ENCODE measurements at places on chromosomes 12 and 14. TPM values are rescaled to one million over a fixed set of nuclear protein-coding genes. Genes with fewer than 3 reads are reported as not detected.
A peak's percentile ranks its signal among the peaks of the same experiment; 100 is the strongest.

- ATAC-seq: no peak
Measured at GRCh38 chr14:24952851-24953666, 96.9 kb downstream of the STXBP6 start.

AKAP5 gene
- 0.16 TPM for total RNA-seq

RAN gene
- total RNA-seq: 693 TPM

DNA sequence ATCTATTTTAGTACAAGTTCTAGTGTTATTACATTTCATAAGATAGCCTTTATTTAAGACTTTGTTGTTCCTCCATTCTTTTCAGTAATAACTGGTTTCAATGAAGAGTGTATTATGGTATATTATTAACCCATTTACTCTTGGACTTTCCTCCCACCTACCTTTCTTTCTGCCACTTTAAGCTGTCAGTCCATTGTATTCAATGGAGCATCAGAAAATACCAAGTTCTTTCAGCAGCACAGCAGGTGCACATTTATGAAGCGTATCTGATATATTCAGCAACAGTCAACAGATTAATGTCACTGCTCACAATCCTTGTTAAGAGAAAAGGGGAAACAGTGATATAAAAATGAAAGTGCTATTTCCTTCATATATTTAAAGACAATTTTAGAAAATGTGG is 660.9 kb downstream of the C12orf50 start:
- ATAC-seq: no peak

DNA sequence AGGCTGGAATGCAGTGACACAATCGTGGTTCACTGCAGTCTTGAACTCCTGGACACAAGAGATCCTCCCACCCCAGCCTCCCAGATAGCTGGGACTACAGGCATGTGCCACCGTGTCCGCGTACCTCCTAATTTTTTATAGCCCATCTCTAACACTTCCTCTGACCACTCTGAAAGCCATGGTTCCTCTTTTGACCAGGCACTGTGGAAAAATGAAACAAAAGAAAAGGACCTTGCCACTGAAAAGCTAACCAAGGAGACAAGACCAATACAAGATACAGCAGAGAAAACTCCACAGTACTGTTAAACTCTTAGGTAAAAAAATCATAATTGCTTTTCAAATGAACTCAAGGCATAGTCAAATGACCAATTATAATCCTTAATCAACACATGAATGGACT is 233.3 kb downstream of the NEDD1 start:
- ATAC-seq: no peak

DNA sequence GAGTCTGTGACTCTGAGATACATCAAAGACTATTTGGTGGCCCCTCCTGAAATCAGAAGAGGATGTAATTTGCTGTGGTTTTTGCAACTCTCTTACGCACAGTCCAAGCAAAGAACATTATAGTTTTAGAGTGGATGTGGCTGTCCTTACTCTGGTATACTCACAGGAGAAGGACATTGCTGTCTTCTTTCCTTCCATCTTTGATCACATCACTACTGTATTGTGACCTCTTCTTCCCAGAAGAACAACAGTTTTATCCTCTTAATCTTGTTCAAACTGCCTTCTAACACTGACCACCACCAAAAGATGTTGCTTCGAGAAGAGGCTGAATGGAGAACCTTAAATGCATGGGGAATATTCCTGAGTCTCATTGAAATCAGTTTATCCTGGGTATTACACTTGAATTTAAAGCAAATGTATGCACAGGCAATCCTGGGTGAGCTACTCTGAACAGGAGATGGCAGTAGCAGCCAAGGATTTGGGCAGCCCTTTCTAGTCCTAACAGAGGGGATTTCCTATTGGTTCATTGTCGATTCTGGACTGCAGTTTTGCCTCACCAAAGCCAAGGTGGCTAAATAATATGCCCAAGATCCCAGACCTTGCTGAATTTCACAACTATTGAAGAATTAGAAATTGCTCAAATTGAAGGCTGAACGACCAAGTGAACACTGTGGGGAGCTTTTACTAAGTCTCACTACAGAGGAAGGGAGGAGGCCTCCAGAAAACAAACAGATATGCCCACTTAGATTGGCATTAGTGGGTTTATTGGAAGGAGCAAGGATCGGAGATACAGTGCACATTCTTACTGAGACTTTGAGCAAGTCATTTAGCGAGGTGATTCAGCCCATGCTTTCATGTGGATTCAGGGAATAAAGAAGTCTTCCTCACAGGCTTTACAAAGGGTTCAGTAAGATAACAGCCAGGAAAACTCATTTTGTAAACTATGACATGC is 282.8 kb downstream of the PAWR start:
- peak; percentile 89 for ATAC-seq

DNA sequence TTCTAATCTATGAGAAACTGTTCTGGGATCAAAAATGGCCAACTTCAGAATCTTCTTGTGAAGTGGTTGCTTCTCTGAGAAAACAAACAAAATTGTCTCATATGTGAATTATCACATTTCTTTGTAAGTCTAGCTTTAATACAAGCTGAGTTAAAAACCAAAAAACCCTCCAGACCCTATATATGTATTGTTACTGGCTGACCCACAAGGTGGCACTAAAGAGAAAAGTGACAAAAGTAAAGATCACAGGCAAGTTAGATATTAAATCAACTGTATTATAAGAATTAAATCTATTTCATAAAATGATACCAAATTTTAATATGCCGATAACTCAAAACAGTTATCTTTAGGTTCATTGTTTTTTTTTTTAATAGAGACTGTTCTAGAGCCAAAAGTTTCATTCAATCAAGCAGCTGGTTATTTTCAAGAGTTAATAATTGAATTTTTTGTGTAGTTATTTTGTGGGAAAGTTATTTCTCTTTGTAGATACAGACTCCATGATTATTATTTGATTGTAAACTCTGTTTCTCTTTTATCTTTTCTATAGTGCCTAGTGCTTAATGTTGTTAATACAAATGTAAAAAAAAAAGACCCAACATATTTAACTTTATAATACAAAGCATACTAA is 7.5 kb upstream of the TRHDE start:
- no peak for ATAC-seq

ZDHHC22 gene
- not detected for total RNA-seq

- peak; percentile 93 for ATAC-seq
Measured at GRCh38 chr12:115383668-115384067, 699.7 kb upstream of the TBX3 start.

DGKA gene
- 170 TPM for total RNA-seq

GLS2 gene
- 2.6 TPM for total RNA-seq

- peak; percentile 49 for ATAC-seq
Measured at GRCh38 chr12:131803961-131804521, 24.2 kb upstream of the MMP17 start.

GRCh38 chr12:23952071-23952470 is 2.6 kb upstream of the SOX5 start:
- ATAC-seq: no peak

- ATAC-seq: no peak
Measured at GRCh38 chr14:65986041-65986440, 500.1 kb upstream of the CCDC196 start.

- ATAC-seq: no peak
Measured at GRCh38 chr12:25256005-25256404, 5.3 kb upstream of the KRAS start.

- no peak for ATAC-seq
Measured at GRCh38 chr12:41496009-41496408, 307.9 kb downstream of the PDZRN4 start.

DNA sequence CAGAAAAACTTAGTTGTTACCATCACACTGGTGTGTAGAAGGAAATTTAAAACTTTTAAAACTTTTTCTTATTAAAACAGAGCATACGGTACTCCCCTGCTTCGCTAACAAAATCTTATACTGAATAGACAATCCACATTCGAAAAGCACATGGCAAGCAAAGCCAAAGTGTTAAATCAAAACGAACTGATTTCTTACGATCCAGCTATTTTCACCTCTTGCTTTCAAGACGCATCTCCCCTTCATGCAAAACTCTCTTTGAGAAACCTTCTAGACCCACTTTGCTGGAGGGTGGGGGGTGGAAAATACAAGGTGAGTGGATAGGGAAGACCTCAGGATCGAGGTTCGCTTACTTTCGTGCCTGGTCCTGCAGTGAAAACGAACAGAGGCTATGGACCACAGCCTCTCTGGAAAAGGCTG is 328 bp downstream of the INTS13 start:
- no peak for ATAC-seq

MFAP5 gene
- 3.3 TPM for total RNA-seq

- ATAC-seq: no peak
Measured at GRCh38 chr12:64915242-64915641, 90.8 kb downstream of the TBC1D30 start.

GRCh38 chr12:129067491-129067890 is 214.2 kb downstream of the GLT1D1 start:
- no peak for ATAC-seq

SLC22A17 gene
- 2.0 TPM for total RNA-seq

DNA sequence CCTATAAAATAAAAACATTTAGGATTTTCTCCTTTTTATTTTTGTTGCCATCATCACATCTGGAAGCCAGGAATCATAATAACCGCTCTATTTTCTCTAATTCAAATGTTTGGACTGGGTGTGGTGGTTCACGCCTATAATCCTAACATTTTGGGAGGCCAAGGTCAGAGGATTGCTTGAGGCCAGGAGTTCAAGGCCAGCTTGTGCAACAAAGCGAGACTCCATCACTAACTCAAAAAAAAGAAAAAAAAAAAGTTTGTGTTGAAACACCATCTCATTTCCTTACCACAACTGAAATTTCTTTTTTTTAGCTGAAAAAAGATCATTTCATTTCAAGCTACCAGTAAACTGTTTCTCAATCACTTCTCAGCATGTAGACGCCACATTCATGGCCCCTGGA is 8.8 kb upstream of the BAZ1A start:
- no peak for ATAC-seq

DNA sequence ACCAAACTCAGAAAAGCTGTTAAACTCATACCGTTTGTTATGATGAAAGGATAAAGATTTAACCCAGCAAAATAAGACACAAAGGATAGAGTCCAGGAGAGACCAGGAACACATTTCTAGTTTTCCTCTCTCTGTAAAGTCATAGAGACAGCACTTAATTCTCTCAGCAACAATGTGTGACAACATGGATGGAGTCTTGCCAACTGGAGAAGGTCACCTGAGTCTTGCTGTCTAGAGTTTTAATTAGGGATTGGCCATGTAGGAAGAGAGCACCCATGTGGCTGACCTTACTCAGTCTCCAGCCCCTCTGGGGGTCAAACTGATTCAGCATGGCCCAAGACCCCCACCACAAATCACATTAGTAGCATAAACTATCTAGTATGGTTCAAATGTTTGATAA is 151.0 kb upstream of the ATF7IP start:
- no peak for ATAC-seq

- no peak for ATAC-seq
Measured at GRCh38 chr14:32078858-32079216, 1.7 kb downstream of the ARHGAP5 start.

IGFBP6 gene
- 50.5 TPM for total RNA-seq

TMPRSS12 gene
- total RNA-seq: not detected

DNA sequence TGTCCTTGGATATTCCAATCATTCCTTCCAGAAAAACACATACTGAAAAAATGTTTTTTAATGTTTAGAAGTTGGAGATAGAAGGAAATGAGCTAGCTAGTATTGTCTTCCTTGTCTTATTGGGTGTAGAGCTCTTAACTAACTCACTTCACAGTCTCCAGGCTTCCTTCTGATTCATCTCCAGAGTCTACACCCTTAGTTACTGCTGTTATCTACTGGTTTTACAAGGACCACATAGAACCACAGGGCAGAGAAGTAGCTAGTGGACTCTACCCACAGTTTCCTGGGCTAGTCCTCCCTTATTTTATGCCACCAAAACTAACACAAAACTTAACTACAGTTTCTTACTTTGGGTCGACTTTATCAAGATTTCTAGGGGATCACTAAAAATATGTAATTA is 31.0 kb upstream of the DHRS4 start:
- ATAC-seq: no peak

DNA sequence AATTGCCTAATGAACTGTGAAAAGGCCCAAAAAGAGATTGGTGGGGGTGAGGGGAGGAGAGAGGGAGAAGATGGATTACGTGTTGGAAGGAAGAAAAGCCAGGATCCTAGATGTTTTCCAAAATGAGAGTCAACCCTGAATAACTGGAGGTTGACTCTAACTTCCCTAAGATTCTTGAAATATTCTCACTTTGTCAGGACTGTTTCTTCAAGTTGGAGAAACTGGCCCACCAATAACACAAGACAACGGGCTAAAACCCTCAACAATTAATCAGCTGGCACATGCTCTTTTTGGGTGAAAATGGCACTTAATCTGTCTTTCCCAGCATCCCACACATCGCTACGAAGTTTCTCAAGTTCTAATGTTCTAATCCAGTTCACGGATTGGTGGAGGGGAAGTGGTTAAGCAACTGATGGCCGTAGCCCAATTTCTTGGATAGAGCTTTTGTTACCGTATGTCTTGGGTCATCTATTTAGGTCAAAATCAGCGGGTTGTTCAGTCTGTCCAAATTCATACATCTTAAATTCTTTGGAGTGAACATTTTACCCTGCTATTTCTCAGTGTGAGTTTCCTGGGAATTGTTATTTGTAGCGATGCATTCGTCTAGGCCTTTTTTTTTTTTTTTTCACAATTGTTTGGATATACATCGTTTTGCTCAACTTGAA is 49.0 kb downstream of the GPHB5 start:
- ATAC-seq: no peak

GRCh38 chr14:75522224-75522982 is at the start of gene BATF:
TSS of gene BATF (plus strand) at chr14:75522469. CDS start at chr14:75522683, 214 bp downstream.
- peak; percentile 36 for ATAC-seq

- no peak for ATAC-seq
Measured at GRCh38 chr12:15225136-15225862, 4.1 kb upstream of the RERG start.

DNA sequence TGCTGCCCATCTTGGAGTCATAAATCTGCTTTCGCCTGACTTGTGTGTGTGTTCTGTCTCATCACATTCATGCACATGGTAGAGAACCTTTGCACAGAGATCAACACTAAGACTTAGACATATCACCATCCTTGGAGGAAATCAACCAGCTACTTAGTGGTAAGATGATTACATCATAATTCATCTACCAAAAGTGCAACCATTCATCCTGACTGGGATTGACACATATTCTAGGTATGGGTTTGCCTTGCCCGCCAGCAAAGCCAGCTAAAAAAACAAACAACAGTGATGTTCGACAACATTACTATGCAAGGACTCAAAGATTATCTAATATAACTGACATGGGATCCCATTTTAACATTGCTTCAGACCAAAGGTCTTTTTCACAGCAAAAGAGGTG is 228.7 kb downstream of the NUAK1 start:
- ATAC-seq: no peak

DNA sequence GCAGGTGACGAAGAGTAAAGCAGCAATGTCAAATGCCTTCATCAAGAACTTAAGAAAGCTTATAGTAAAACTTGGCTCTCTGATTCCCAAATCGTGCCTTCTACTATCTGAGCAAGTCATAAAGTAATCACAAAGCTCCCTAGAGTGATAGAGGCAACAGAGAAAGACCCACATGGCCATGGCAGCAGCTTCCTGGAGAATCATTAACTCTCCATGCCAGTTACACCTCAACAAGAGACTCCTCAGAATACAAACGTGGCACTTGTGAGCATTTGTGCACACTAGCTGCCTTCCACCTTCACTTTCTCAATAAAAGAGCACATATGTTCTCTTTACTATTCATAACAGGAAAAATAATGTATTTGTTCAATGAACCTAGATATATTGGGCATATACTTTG is 48.0 kb downstream of the PLCZ1 start:
- no peak for ATAC-seq

Measured in esophagus mucosa (tissue), 1 donor.